NCI-H510A treated with DMSO at 0.1 percent for 48 hours (cell line): ENCODE measurements at places on chromosomes 3 and 15.

- DNase-seq = no peak
These were observed 4.9 kb upstream of the DUSP7 start for GRCh38 chr3:52061121-52061910.

GRCh38 chr3:30355622-30356021, 250.8 kb upstream of the TGFBR2 start:
- no peak for DNase-seq

DNA sequence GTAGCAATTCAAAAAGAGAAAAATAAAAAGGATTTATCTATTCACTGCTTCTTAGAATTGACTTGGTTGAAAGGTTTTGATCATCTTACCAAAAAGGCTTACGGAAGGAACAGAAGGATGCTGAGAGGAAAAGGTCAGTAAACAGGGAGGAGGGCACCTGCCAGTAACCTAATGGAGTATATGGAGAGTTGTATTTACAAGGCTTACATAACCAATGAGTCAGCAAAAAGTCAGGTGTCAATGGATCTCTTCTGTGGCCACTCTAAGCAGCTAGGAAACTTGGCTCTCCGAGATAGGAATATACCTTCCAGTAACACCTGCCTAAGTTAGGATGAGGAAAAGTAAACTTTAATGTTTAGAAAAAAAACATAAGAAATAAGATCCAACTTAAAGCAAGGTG, 80.5 kb upstream of the PLXND1 start:
- DNase-seq = peak; percentile 96

GRCh38 chr15:33453761-33454160, 143.0 kb downstream of the RYR3 start:
- DNase-seq = no peak

GRCh38 chr3:105927741-105928140, 58.9 kb upstream of the CBLB start:
- DNase-seq = no peak

- no peak for DNase-seq
These were observed 164.8 kb upstream of the BHLHE40 start for GRCh38 chr3:4814305-4814903.

- no peak for DNase-seq
These were observed 50.8 kb upstream of the MRPS22 start for GRCh38 chr3:139292711-139293664.

GRCh38 chr15:81222007-81222406, 25.3 kb downstream of the IL16 start:
- no peak for DNase-seq

- no peak for DNase-seq
These were observed 6.9 kb downstream of the ST6GAL1 start for GRCh38 chr3:186937017-186937875.

GRCh38 chr3:49668414-49668797, 5.7 kb upstream of the APEH start:
- DNase-seq = no peak

DNA sequence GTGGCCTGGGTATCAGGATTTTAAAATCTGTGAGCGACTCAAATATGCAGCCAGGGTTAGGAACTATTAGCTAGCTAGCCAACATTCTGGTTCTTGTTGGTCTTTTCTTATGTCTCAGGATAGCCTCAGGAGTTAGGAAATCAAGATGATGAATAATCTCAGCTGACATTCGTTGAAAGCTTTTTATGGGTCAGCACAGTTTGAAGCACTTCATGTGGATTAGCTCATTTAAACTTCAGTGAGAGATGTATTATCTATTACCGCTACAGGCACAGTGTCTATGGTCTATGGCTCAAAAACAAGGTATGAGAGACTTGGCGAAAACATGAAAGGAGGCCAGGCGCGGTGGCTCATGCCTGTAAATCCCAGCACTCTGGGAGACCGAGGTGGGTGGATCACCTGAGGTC, 187.5 kb upstream of the THRB start:
- no peak for DNase-seq

DNA sequence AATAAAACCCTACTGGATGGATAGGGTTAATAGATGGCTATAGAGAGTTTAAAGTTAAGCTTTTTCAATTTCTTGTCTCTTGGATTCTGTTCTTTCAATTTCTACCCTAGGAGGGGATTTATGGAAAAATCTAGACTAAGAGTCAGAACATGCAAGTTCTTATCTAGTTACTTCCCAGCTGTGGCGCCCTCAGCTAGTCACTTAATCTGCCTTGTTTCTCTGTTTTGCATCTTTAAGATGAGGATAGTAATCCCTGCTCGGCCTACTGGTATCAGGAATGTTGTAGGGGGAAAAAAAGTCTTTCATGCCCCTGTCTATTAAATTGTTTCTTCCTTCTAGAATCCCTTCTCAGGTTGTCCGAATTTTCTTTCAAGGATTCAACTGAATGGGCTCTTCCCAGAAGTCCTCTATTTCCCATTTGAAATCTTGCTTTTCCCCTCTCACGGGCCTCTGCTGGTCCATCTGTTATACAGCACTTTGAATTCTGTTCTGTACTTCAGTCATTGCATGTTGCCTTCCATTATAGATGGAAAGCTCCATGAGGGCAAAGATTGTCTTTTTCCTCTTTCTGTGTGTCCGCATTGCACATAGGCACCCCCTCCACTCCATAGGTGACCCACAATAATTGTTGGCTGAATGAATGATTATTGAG, 4.4 kb downstream of the KCTD6 start:
- DNase-seq = no peak

- DNase-seq = no peak
These were observed 209.5 kb downstream of the PLOD2 start for GRCh38 chr3:145951441-145951840.

- DNase-seq = no peak
These were observed 111.4 kb upstream of the RBMS3 start for GRCh38 chr3:29169451-29169850.

- no peak for DNase-seq
These were observed 33.7 kb upstream of the MTHFS start for GRCh38 chr15:79930516-79930915.

DNA sequence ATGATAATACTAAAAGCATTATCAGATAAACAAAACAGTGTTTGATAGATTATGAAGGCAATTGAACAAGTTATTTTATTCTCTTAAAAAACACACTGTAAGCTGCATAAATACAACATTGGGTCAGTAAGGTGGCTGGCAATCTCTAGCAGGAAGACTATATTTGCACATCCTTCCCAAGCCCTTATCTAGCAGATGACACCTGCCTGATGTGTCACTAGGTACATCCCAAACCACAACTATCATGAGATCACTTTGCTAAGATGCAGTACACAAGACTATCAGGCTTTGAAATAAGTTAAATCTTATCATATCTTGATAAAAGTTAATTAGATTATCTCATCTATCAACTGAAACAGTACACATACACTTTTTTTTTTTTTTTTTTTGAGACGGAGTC, 417.4 kb downstream of the MECOM start:
- DNase-seq = peak; percentile 9

DNA sequence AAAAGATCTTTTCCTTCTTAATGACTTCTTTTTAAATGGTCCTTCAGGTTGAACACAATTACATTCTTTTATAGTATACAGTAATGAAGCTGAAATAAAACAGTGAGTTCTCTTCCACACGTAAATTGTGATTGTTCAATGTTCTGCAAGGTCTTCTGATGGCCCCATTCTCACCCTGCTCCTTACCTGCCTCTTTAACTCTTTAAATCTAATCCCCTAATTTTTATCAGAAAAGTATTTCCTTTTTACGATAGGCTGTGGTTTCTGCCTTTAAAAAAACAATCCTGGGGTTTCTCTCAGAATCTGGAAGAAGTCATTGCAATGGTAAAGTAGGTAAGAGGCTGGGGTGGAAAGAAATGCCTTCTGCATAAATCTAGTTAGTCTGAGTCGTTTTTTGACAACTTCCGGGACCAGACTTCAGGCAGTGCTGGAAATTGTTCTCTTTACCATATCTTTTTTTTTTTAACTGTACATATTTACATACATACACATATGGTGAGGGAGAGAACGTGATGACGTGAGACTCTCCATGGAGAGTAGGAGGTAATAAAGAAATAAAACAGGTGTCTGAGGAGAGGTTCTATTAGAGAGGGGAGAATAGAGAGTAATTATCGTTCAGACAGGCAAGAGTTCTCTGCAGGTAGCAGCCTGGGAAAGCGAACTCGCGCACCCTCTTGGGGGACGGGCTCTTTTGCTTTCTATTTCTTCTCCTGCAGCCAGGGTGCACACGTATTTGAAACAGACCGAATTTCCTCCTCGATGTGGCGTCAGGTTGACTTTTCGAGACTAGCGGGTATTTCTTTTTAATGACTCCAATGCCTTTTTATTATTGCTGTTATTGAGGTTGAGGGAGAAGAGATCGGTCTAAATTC, at the start of gene SIDT1:
TSS of gene SIDT1 (plus strand) at position 730 of the 872 bp plus-strand sequence. CDS start 467 bp downstream, outside the sequence.
- peak; percentile 62 for DNase-seq

- DNase-seq = no peak
These were observed 23.8 kb upstream of the RPL29 start for GRCh38 chr3:52019352-52020080.

- no peak for DNase-seq
These were observed 27.8 kb upstream of the C15orf40 start for GRCh38 chr15:83039206-83039605.

DNA sequence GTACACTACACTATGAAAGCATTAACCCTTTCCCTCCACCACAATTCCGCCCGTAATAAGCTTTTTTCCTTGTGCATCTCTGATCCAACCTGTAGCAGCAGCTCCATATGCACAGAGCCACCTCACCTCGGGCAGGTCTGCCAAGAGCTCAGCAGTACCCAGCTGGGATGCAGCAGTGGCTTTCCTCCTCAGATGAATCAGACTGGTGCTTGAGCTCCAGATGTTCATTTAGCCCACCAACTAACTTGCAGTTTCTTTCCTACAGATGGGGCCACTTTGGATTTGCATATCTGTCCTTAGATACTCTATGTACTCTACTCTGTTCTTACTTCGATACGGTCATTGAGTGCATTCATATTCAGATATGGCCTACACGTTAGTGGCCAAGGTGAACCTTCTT, 14.8 kb upstream of the FSIP1 start:
- DNase-seq = no peak

DNA sequence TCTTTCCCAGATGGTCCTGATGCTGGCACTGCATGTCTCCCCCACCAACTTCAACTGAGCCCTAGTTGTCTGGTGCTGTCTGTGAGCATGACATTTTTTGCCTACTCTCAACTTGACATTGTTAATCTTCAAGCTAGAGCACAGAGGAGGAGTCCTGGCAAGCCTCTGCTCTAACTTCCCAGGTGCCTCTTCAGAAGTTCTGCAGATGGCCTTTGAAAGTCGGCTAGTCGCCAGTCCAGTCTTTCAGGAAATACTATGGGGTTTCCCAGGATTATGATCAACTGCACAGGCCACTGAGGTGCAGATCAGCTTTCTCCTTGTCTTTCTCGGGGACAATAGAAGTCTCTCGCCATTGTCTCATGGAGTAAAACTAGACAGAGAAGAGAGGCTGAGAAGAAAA, 86.7 kb downstream of the ST8SIA2 start:
- DNase-seq = no peak

DNA sequence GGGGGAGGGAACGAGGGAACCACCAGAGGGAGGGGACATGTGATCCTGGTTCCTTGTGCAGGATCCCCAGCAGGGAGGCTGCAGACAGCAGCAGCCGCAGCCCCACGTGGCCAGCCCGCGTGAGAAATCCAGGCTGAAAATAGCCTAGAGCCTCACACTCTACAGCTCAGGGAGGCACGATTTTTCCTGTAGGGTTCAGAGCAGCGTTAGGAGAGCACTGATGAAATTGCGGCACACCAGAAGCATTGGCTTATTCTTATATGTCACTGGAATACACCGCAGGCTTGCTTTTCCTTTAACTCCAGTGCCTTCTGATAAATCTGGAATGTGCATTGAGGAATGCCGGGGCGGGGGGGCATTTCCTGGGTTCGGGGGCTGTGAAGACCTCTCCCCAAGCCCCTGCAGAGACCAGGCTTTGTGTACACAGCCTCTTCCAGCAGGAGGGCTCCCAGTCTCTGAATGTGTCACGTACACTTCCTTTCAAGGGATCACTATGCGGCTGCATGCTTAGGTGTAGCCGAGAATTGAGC, 193.0 kb downstream of the ATP10A start:
- no peak for DNase-seq

GRCh38 chr15:86829245-86829644, 749.6 kb downstream of the AGBL1 start:
- DNase-seq = no peak

DNA sequence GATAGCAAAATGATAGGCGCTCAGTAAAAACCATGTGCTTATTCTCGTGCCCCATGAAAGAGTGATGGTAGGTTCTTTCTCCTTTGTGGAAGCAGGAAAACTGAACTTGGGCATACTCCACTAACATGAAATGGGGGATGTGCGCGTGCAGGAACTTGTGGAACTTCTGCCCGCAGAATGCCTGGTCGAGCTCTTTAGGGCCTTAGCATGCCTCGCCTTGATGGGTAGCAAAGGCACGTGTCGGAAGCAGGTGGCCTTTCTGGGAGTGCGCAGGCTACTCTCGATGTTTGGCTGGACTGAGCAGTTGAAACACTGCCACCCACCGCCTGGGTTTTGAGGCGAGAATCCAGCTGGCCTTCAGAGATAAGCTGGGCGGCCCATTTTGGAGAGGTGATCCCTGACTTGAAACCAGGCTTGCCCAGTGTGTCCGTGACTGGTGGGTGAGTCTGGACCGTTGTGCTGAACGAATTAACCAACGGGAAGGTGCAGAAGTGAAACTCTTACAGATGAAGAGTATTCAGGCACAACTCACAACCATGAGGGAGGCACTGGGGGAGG, 842 bp downstream of the PCCB start:
- peak; percentile 38 for DNase-seq

- no peak for DNase-seq
These were observed 32.4 kb downstream of the VGLL3 start for GRCh38 chr3:86958534-86958933.

GRCh38 chr3:114231616-114232015, 5.8 kb downstream of the ZNF80 start:
- DNase-seq = no peak

DNA sequence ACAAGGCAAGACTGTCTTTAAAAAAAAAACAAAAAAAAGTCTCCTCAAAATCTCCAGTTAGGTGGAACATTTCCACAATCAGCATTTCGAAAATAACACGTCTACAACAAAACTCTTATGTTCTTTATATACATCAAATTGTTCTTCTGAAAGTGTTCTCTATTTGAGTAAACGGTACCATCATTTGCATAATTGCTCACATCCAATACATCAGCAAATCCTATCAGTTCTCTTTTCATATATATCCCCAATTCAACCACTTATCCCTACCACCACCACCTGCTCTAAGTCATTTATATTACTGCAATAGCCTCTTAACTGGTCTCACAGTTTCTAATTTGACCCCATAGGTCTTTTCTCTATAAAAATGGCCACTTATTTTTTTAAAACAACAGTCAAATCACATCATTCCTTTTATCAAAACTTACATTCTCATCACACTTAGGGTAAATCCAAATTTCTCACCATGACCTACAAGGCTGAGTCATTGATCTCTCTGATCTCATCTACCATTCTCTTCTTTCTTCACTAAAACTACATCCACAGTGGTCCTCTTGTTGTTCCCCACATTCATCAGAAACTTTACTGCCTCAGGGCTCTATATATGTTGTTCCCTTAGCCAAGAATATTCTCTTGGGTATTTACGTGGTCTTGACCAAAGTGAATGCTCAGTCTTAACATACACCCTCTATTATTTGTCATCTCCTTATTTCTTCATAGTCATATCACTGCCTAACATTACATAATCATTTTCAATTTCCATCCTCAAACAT, 237.0 kb downstream of the SCAPER start:
- no peak for DNase-seq

- no peak for DNase-seq
These were observed 196.0 kb upstream of the BCL6 start for GRCh38 chr3:187941135-187941847.

GRCh38 chr3:65352951-65353350, 665.2 kb upstream of the ADAMTS9 start:
- no peak for DNase-seq

GRCh38 chr3:192302721-192303120, 424.6 kb downstream of the FGF12 start:
- no peak for DNase-seq
